ENCODE measurements at places on chromosomes 12 and 14. TPM values are rescaled to one million over a fixed set of nuclear protein-coding genes. Genes with fewer than 3 reads are reported as not detected.

DNA sequence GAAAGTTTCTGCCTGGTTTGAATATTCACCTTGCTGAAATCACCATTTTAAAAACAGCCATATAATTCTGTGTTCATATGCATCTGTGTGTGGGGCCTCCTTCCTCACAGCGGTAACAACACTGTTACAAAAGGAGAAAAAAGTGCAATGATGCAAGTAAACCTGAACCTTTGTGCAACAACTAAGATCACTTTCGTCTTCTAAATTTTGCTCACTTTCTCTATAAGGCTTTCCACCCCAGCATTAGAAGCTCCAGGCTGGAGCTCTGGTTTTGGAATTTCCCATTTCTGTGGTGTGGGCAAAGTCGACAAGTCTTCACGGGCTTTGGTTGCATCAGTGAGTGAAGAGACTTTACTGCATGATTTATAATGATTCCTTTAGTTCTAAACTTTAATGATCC, 18.4 kb downstream of the FGD6 start:
- H3K4me1 ChIP-seq = peaks cover 11% of the 10 kb centered on the region
- no peak overlapping the region for H3K27ac ChIP-seq
- DNase-seq = no peak
- H3K4me3 ChIP-seq = no peak overlapping the region
- no peaks in the 10 kb centered on the region for H3K27me3 ChIP-seq
- no peaks in the 10 kb centered on the region for H3K36me3 ChIP-seq

The TMEM132D gene
- not detected for total RNA-seq

GRCh38 chr12:80598004-80598606, 109.3 kb upstream of the MYF6 start:
- H3K4me1 ChIP-seq = no peaks in the 10 kb centered on the region
- H3K27me3 ChIP-seq = no peaks in the 10 kb centered on the region
- H3K36me3 ChIP-seq = no peaks in the 10 kb centered on the region
- no peak for DNase-seq
- H3K4me3 ChIP-seq = no peak overlapping the region

GRCh38 chr14:23052671-23053070, 4.6 kb downstream of the CDH24 start:
- H3K36me3 ChIP-seq = no peaks in the 10 kb centered on the region
- H3K27ac ChIP-seq = no peak overlapping the region
- peaks cover 12% of the 10 kb centered on the region for H3K4me1 ChIP-seq
- no peak overlapping the region for H3K4me3 ChIP-seq
- H3K27me3 ChIP-seq = peaks cover 5% of the 10 kb centered on the region

DNA sequence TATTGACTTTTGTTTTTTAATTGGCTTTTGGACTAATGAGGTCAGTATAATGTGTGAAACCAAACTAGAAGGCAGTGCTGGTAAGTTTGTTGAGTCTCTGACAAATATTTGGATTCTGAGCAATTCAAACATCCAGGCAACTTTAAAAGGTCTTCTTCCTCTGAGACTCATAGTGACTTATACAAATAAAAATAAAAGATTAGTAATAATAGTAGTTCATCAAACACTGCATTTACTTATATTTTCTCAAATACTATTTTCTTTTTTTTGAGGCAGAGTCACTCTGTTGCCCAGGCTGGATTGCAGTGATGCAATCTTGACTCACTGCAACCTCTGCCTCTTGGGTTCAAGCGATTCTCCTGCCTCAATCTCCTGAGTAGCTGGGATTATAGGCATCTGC, 337.9 kb downstream of the DAD1 start:
- no peaks in the 10 kb centered on the region for H3K27me3 ChIP-seq
- no peak overlapping the region for H3K27ac ChIP-seq
- DNase-seq = no peak
- no peaks in the 10 kb centered on the region for H3K36me3 ChIP-seq
- H3K4me1 ChIP-seq = no peaks in the 10 kb centered on the region
- H3K4me3 ChIP-seq = no peak overlapping the region

The KCNK13 gene
- not detected for total RNA-seq

GRCh38 chr14:101133068-101133467, 229.5 kb upstream of the RTL1 start:
- peaks cover 23% of the 10 kb centered on the region for H3K27me3 ChIP-seq
- no peak overlapping the region for H3K27ac ChIP-seq
- no peaks in the 10 kb centered on the region for H3K36me3 ChIP-seq

The SRRM4 gene
- total RNA-seq = not detected

The GPRC5A gene
- total RNA-seq = 0.64 TPM

Data from activated naive CD4-positive, alpha-beta T cell treated with anti-CD3 and anti-CD28 coated beads for 36 hours (primary cell).